ENCODE measurements at places on chromosomes 3 and 15.

DNA sequence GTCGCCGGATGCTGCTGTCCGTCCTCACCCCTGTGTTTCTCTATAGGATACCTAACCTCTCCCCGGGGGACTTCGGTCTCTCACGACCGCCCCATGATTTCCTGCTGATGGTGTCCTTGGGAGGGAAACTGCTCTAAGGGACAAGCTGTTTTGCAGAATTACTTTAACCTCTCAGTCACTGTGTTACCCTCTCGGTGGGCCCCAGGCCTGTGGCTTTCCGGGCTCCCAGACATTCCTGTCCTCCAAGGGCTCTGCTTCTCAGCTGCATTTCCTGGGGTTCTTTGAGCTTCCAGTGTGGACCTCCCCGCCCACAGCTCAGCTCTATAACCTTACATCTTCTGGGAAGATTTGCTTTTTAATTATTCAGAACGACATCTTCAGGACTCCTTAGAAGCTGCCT is 40.9 kb downstream of the CHST2 start:
- no peak overlapping the region for H3K4me3 ChIP-seq
- no peak for DNase-seq
- no peaks in the 10 kb centered on the region for H3K27me3 ChIP-seq
- H3K4me1 ChIP-seq, result peaks cover 58% of the 10 kb centered on the region
- H3K36me3 ChIP-seq, result no peaks in the 10 kb centered on the region
- H3K27ac ChIP-seq, result no peak overlapping the region

- peaks cover 17% of the 10 kb centered on the region for H3K4me1 ChIP-seq
- no peak overlapping the region for H3K4me3 ChIP-seq
- DNase-seq, result no peak
- H3K27ac ChIP-seq, result no peak overlapping the region
- H3K27me3 ChIP-seq, result no peaks in the 10 kb centered on the region
- peaks cover 9% of the 10 kb centered on the region for H3K36me3 ChIP-seq
These were observed 23.3 kb downstream of the LRCH3 start for GRCh38 chr3:197814372-197814771.

GRCh38 chr15:26260517-26261133 is 397.5 kb upstream of the ATP10A start:
- H3K27me3 ChIP-seq, result peaks cover 7% of the 10 kb centered on the region
- H3K4me3 ChIP-seq, result no peak overlapping the region
- H3K4me1 ChIP-seq, result no peaks in the 10 kb centered on the region
- H3K27ac ChIP-seq, result no peak overlapping the region

- H3K4me3 ChIP-seq, result no peak overlapping the region
- no peak for DNase-seq
- H3K36me3 ChIP-seq, result peaks cover 9% of the 10 kb centered on the region
- no peaks in the 10 kb centered on the region for H3K27me3 ChIP-seq
- H3K27ac ChIP-seq, result peak overlapping the region; percentile 0
- peaks cover 49% of the 10 kb centered on the region for H3K4me1 ChIP-seq
These were observed 28.8 kb downstream of the LYSMD4 start for GRCh38 chr15:99704444-99704838.

DNA sequence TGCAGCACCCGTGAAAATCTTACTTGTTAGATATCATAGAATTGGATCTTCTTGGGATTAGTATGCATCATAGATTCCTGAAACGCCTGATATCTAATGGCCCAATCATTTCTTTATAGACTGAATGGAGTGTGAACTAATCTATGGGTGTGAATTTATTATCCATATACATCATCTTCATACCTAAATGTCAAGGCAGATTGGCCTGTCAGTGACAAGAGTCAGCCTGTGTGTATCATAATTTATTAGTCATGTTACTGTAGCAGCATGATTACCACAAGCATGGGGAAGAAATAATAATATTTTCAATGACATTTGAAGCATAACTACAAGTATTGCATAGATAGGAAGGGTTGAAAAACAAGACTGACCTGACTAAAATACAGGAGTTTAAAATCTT is 235.8 kb downstream of the RAP2B start:
- DNase-seq, result no peak
- no peak overlapping the region for H3K27ac ChIP-seq
- no peaks in the 10 kb centered on the region for H3K27me3 ChIP-seq

DNA sequence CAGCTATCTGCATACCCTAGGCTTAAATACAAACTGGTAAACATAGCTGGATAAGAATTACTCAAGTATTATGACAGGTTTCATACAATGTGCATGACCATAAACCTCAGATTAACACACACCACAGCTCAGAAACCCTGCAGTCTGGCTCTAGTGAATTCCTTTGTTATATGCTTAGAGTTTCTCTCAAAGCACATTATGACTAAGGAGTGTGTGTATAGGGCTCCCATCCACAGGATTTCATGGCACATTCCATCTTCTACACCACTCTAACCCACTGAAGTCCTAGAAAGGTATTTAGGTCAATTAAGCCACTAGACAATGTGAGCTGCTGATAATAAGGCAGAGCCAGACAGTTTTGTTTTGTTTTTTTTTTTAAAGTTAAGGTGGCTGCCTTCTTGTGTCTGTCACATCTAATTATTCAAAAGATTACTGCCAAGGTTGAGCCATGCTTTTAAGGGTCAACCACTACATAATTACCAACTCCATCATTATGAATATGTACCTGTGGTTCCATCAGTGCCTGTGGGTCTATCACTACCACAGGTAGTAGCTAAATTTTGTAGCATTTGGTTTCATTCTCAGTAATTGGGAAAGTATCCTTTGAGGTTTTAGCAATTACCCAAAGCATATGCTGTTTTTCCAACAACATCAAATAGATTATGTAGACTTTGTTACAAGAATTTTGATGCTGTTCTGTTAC is 107.0 kb downstream of the ALCAM start:
- H3K4me1 ChIP-seq, result peaks cover 8% of the 10 kb centered on the region
- H3K27me3 ChIP-seq, result no peaks in the 10 kb centered on the region
- no peak overlapping the region for H3K27ac ChIP-seq
- DNase-seq, result no peak
- no peak overlapping the region for H3K4me3 ChIP-seq

Measured in activated naive CD8-positive, alpha-beta T cell treated with anti-CD3 and anti-CD28 coated beads, Interleukin-2, amount 50 U/mL, for 24 hours (primary cell).